Epithelial cell of prostate (primary cell): ENCODE measurements at places on chromosomes 7 and 10.

DNA sequence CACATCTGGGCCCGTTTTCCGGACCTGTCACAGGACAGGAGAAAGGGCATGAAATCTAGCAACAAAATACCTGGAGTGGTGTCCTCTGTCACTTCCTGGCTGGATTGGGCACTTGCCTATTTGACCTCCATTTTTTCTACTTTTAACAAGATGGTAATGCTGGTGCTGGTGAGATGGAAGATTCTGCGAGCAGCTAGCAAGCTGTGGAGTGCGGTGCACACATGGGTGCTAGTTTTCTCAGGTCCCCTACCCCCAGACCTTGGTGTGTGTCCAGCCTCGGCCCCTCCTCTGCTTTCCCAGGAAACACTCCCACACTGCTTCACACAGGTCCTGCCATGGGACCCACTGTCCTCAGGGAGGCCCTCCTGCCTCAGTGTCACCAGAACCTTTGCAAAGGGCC lies 87.7 kb downstream of the WDR11 start:
- DNase-seq, result no peak

DNA sequence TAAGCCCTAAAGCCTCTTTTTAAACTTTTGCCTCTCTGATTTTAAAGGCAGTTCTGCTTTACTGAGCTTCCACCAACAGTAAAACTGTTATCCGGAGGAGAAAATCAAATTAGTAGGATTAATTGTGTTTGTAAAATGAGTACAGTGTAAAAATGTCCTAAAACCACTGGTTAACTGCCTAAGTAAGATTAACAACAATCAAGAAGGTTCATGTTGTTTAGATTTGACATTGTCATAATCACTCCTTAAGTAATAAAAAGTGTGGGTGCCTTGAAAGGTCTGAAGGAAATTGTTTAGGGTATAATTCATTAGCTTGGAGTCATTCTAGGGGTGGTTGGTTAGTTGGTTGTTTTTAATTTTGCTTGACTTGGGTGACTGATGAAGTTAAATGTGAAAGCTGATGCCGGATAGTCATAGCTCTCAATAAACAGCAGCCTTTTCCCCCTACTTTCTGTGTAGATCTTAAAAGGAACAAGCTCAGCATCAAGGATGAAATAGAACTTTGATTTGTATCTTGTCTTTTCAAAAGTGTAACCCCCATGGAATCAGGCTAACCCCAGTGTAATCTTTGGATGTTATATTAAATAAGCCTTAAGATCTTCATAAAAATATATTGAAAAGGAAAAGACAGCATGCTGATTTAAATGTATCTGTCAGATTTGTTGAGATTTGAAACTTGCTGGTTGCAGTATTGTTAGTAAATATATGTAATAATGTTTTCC lies 148.3 kb downstream of the ARID5B start:
- DNase-seq, result no peak

- no peak for DNase-seq
These were observed 175.3 kb downstream of the LCOR start for GRCh38 chr10:97007417-97007816.

DNA sequence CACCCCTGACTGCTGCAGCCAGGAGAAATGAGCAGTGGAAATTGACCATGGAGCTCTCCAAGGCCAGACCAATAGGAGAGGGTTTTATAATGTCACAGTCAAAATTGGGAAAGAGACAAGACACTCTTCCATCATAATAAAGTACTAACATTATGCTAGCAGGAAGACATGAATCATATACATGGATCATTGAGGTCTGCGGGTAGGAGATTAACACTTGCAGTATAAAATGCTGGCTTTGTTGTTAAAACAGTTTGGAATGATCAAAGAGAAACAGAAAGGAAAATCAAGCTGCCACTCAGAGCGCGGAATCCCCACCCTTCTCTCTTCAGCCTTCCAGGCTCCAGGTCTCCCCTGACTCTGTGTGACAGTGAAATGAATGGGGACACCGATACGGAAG lies 53.4 kb upstream of the CALN1 start:
- no peak for DNase-seq

- no peak for DNase-seq
These were observed 9.3 kb downstream of the TBATA start for GRCh38 chr10:70775679-70776454.

- peak; percentile 18 for DNase-seq
These were observed 170.9 kb upstream of the SMIM30 start for GRCh38 chr7:113289140-113289740.

GRCh38 chr7:144534196-144534595 lies 130.7 kb upstream of the NOBOX start:
- no peak for DNase-seq

DNA sequence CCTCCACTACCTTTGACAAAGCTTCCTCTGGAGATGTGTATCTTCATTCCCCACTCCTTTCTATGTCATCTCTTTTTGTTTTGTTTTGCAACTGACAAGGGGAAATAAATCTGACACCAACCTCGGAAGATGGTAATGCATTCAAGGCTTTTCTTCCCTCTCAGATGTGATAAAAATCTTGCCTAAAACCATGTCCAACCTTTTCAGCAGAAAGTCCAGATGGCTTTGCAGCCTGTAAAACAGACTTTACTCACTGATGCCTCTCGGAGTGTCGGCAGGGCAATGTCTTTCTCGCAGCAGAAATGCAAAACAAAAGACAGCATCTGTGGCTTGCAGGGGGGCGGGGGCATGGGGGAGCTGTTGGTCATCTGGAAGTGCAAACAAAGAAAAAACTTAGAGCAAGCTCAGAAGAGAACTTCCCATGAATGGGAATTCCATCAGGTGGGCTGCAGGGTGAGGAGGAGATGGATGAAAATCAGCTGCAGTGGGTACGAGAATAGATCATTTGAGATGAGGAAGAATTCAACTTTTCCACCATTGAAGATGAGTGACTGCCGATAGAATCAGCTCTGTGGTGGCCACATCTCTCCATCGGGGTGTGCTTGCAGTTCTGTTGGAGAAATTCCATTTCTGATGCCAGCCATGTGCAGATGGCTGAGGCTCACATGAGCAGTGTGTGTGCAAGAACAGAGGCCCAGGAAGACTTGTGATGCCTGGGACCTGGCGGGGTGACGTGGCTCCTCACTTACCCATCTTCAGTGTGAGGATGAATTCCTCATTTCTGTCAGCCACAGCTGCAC lies 237.7 kb downstream of the WDR37 start:
- no peak for DNase-seq

- DNase-seq, result no peak
These were observed 86.8 kb upstream of the RSU1 start for GRCh38 chr10:16904049-16904448.

DNA sequence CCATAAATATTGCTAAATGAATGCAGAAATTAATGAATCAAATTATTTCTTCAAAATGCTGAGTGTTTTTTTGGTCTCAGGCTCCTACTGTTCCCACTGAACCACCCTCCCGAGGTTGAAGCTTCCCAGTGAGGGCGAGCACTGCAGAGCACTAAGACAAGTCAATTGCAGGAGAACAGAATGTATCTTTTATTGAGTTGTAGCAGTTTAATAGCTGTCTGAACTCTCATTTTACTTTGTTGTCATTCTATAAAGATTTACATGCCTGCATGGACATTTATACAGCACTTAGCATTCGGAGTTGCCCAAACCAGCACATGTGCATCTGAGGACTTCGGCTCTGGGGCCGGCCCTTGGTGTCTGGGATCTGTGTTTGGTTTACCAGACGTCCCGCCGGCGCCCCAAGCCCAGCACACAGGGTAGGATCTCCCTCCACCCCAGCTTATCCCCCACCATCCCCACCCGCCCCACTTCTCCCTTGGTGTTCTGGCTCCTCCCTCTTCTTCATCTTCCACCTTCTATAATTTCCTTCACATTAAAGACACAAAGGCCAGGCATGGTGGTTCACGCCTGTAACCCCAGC lies 211.0 kb upstream of the SH2B2 start:
- DNase-seq, result no peak

- DNase-seq, result no peak
These were observed 1.0 kb upstream of the PLXDC2 start for GRCh38 chr10:19815036-19815730.

DNA sequence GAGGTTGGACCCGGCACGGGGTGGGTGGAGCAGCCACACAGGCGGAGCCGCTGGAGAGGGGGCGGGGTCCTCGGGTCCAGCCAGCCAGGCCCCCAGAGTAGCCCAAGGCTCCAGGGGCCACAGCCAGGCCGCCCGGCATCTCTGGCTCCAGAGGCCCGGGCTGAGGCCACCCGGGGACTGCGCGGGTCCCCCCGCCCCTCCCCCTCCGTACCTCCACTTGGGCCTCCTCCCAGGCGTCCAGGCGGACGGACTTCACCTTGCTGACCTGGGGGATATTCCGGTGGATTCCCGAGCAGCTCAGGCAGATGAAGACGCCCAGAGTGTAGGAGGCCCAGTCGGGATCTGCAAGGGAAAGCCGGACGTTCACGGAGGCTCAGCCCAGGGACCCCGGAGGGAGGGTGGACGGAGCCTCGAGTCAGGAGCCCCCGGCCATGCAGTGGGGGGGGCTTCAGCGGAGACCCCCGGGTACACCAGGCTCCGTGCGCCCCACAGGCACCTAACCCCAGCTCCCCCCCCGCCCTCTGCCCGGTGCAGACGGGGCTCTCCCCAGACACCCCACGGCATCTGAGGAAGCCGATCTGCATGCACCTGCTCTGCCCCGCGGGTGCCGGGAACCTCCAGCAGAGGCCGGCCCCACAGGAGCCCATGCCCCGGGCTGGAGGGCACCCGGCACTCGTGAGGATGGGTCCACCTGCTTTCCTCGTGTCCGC lies 19.2 kb downstream of the ADAP1 start:
- DNase-seq, result no peak

DNA sequence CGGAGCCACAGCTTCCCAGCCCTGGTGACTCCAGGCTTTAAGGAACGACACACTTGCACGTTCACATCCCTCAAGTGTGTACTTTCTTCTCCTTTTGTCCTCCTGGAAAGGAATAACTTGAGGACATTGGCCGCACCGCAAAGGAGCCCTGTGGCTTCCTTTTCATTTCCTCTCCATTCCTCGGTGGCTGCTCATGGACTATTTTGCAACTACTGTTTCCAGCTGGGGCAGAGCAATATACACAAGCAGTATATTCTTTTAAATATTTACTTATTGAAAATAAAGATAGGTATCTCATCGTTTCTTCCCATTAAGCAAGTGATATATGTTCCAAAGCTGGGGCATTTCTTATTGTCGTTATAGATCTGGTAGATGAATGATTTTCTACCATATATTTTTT lies 97.2 kb upstream of the LYZL1 start:
- no peak for DNase-seq

DNA sequence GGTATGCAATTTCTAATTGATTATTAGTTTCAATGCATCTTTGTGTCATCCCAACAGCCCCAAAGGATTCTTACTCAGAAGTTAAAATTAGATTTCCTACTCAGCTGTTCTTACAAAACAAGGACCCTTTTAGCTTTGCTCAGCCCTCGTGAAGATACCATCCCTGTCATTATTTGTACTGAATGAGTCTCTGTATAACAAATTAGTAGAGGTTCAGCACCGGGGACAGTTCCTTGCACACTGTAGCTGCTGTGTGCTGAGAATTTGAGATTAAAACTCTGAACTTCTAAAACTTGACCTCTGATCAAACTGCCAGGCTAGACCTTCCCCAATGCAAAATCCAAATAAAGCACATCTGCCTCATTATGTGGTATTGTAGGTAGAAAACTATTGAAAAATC lies 299.1 kb downstream of the LHFPL3 start:
- no peak for DNase-seq

DNA sequence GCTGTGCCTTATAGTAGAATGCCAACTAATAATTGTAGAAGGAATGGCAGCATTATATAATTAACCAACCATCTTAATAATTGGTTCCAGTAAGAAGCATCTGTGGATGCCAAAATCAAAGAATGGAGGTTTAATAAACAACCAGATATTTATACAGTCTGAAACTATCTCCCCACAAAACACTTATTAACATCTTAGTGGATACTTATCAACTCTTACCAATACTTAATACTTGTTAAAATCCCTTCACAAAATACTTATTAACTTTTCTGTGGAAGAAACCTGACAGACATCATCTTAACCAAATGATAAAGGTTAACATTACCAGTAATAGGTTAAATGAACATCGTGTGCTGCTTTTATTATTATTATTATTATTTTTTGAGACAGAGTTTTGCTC lies 29.1 kb upstream of the FAM107B start:
- no peak for DNase-seq

DNA sequence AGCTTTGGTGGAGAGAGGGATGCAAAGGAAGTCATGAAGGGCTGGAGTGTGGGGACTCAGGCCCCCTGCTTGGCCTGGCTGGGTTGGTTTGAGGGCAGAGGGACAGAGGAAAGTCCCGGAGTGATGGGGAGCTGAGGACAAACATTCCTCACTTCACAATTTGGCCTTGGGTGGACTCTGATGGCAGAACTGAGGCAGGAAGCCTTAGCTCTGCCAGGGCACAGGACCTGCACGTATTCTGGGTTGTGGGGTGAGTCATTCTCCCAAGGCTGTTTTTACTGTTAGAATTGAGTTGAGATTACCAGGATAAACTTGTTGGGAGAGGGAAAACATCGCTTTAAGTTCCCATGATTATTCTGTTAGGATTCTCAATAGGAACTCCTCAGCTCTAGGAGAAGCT lies 2.6 kb downstream of the GOLGA7B start:
- DNase-seq, result no peak

DNA sequence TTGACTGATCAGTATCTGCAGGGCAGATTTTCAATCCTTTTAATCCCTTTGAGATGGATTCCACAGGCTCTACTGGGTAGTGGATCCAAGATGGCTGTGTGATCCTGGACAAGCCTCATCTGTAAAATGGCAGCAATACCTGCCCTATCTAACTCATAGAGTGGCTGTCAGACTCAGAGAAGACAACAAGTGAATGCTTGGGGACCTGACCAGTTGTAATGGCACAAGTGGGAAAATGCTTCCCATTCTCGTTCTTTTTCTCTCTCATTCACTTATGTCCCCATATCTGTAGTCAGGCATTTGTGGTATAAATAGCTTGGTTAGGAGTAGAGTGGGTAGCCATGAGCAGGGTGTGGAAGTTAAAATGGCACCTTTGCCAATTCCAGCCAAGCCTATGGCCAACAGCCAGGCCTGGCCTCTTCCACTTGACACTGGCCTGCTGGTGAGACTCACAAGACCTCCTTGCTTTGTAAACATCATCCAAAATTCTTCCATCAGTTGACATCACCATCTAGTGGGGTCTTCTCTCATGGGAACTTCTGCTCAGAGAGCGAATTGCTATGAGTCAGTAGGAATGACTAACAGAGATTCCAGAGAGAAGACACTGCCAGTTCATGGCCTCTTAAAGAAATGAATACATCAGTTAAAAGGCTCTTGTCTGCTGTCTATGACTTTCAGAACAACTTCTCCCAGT lies 150.1 kb downstream of the PLPP4 start:
- DNase-seq, result peak; percentile 27

GRCh38 chr7:111080495-111081105 lies 10.3 kb upstream of the LRRN3 start:
- no peak for DNase-seq

GRCh38 chr7:36949711-36950600 lies 225.7 kb upstream of the AOAH start:
- no peak for DNase-seq

DNA sequence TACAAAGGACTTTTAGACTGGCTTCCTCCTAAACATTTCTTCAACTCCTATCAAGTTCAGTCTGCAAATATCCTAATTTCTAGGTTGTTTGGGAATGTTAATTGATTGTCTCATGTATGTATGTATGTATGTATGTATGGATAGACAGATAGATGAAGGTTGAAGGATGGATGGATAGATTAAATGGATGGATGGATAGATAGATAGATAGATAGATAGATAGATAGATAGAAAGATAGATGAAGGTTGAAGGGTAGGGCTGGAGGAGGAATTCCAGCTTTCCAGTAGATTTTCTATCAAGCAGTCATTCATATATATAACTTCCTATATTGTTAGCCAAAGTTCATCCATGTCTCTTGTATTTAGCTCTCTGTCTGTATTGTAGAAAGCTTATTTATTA lies 85.8 kb downstream of the KAT6B start:
- no peak for DNase-seq
